ENCODE measurements at places on chromosomes 13 and 19.

- DNase-seq: no peak
These were observed 662.4 kb downstream of the TBC1D4 start for GRCh38 chr13:74819549-74819948.

- DNase-seq: no peak
These were observed 12.9 kb downstream of the VSTM2B start for GRCh38 chr19:29538651-29539050.

DNA sequence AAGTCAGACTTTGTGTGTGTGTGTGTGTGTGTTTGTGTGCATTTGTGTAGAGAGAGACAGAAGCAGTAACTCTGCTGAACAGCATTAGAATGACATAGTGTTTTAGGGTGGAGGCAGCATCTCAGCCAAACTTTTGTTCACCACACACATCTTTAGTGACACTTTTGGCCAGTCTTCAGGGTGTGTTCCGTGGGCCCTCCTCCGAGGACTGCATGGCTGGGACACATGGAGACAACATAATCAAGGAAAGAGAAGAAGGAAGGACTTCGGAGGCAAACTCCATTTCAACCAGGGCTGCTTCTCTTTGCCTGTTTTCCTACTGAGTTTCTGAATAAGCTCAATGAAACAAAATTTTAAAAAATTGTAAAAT, 205.1 kb downstream of the LHFPL6 start:
- DNase-seq: no peak

GRCh38 chr13:40803316-40803715, 13.9 kb downstream of the SLC25A15 start:
- DNase-seq: no peak

- DNase-seq: peak; percentile 81
These were observed 965 bp downstream of the TTC9B start for GRCh38 chr19:40217027-40217810.

DNA sequence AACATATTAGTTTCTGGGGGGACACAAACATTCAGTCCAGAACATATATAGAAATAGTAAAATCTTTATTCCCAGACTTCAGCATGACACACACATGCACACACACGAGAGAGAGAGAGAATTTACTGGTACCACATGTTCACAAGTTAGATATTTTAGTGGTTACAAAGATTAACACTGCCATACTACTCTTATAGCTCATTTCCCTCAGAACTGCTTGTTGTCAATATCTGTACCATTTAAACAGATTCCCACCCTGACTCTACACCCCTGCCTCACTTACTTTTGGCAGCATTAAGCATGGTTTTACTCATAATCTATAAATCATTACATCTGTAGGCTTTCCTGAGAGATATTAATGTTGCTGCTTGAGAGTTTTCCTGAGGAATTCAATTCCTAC, 524.7 kb upstream of the HTR2A start:
- no peak for DNase-seq

DNA sequence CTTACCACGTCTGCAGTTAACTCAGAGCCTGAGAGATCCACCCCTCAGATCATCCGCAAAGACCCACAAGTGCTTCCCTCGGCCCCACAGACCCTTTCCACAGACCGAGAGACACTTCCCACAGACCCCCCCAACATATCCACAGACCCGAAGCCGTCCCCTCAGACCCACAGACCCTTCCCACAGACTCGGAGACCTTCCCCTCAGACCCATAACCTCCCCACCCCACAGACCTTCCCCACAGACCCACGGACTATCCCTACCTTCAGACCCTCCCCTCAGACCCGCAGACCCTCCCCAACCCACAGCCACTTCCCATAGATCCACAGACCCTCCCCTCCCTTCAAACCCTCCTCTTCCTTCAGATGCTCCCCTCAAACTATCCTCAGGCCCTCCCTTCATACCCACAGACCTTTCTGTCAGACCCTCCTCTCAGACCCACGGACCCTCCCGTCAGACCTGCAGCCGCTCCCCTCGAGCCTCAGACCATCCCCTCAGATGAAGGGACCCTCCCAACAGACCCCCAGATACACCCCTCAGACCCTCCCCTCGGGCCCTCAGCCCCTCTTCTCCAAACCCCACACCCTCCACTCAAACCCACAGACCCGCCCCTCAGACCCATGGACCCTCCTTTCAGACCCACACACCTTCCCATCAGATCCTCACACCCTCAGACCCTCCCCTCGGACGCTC, 20.1 kb upstream of the TFDP1 start:
- no peak for DNase-seq

DNA sequence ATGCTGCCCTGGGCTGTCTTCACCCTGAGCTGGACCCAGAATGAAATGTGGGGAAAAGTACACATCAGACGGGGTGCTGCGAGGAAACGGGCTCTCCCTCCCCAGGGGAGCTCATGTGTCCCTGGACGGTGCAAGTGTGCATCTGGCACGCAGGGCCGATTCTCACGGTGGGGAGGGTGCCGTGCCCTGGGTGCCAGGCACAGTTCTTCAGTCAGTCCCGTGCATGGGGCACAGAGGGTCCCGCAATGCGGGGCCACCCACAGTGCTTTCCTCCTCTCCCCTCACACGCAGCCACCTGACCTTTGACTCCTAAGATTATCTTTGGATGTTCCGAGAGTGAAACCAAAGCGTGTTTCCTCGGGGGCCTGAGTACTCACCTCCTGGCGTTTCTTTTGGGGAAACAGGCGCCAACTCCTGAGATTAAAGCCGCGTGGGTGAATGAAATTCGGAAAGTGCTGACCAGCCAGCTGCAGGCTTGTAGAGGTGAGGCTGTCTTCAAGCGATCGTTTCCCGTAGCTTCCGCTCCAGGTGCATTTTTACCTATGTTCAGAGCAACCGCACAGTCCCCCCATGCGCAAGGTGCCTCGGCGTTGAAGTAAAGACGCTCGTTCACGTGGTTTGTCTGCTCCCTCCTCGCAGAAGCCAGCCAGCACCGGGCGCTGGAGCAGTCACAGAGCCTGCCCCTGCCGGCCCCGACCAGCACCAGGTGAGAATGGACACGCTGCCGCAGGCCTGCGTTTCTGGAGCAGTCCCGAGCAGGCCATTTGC, 17.5 kb upstream of the F7 start:
- no peak for DNase-seq

GRCh38 chr13:43879755-43880181, at the start of gene LACC1:
LACC1 (plus strand) TSS chr13:43879904; CDS start chr13:43880986, 1,082 bp downstream.
- DNase-seq: peak; percentile 40

DNA sequence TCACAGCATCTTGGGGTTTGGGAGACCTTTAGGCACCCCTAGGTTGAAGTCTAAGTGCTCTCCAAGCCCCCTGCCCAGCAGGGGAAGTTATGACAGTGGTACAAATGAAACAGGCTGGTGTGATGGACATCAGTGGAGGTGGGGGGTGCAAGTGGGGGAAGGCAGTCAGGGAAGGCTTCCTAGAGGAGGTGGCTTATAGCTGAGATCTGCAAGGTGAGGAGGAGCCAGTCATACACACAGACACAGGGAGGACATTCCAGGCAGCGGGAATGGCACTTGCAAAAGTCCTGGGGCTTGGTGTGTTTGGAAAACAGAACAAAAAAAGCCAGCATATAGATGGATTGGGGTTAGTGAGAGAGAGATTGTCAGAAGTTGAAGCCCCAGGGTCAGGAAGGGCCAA, 11.6 kb downstream of the HSH2D start:
- DNase-seq: no peak

DNA sequence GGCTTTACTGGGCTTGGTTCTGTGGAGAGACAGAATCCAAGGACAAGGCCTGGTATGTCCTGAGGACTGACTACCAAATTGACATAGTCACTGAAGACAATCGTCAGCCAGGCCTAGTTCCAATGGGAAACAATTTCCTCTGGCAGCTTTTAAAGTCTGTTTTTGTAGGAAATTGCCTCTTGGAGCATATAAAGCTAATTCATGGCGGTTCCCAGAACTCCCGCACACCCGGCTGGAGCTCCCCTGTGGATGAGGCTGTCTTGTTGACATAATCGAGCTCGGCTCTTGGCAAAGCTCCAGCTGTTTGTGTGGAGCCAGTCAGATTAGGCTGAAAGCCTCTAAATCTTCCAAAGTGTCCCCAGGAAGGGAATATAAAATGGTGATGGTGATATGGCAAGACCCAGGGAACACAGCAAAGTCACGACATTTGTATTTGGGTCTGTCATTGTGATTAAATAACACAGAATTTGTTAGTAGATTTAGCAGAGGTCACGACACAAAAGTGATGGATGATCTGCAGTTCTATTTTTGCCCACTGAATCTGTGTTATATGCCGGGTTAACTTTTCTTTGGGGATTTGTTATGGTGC, 395.0 kb downstream of the PCDH9 start:
- DNase-seq: peak; percentile 77

- no peak for DNase-seq
These were observed 98.7 kb downstream of the STARD13 start for GRCh38 chr13:33186861-33187291.

DNA sequence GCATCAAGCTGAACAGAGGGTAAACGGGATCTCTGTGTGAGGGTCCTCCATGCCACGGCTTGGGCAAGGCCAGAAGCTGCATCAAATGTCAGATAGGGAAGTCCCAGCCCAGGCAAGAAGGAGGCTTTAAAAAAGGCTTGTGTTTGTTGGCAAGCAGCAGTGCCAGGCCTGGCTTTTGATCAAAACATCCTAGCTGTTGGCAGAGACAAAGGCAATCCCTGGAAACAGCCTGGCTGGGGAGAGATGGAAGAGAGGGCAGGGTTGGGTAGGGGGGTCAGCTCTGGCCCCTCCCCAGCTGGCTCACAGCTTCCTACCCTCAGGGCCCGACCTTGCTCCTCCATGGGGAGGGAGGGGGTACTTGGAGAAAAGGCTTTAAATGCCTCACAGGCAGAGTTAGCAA, 61.8 kb upstream of the KCTD15 start:
- DNase-seq: no peak

GRCh38 chr19:38850436-38850975, 720 bp upstream of the HNRNPL start:
- DNase-seq: peak; percentile 90
